Stimulated activated naive CD4-positive, alpha-beta T cell (primary cell): ENCODE measurements at places on chromosomes 1 and 21.

DNA sequence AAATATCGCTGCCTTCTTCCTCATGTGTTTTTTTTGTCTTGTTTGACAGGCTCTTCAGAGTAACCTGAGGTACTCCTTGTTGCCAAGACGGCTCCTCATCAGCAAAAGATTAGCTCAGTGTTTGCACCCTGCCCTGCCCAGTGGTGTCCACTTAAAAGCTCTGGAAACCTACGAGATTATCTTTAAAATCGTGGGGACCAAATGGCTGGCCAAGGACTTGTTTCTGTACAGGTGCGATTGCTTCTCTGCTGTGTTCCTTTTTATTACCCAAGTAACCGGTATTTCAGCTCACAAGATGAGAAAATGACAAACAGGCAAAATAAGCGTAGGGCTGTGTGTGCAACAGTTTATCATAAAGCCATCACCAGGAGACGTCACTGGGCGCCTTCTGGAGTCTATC lies 42.4 kb downstream of the DOP1B start:
- no peak for DNase-seq

GRCh38 chr1:233897325-233898162 lies 6.9 kb upstream of the SLC35F3 start:
- no peak for DNase-seq

- no peak for DNase-seq
These were observed 771.6 kb upstream of the CXADR start for GRCh38 chr21:16741141-16741665.

DNA sequence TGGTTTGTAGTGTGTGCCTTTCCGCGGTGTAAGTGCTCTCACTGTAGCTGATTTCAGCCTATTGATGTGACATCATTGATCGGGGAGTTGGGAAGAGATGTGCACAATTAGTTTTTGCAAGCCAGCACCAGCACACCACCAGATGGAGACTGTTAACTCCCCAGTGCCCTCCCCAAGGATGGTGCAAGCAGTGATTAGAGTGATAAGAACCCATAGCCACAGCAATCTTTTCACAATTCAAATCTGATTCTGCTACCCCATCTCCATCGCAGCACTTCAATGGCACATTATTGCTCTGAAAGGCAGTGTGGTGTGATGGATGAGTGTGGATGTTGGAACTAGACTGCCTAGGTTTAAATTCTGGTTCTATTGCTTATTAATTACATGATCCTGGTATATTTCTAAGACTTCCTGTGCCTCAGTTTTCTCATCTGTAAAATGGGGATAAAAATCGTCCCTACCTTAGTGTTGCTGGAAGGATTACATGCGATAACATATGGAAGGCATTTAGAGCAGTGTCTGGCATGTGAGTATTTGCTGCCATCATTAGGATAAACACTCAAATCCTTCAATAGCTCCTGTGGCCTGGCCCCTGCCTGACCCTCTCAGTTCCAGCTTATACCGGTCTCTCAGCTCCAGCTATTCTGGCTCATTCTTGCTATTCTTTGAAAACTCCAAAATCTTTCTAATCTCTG lies 6.7 kb downstream of the CSF3R start:
- no peak for DNase-seq

- DNase-seq = no peak
These were observed 18.0 kb upstream of the RABGGTB start for GRCh38 chr1:75768016-75768415.
